ENCODE measurements at places on chromosomes 12 and 14. TPM values are rescaled to one million over a fixed set of nuclear protein-coding genes. Genes with fewer than 3 reads are reported as not detected.

Gene DLST
- 92.6 TPM for total RNA-seq

- no peak for DNase-seq
These were observed 100.3 kb downstream of the LIN7A start for GRCh38 chr12:80837342-80837978.

DNA sequence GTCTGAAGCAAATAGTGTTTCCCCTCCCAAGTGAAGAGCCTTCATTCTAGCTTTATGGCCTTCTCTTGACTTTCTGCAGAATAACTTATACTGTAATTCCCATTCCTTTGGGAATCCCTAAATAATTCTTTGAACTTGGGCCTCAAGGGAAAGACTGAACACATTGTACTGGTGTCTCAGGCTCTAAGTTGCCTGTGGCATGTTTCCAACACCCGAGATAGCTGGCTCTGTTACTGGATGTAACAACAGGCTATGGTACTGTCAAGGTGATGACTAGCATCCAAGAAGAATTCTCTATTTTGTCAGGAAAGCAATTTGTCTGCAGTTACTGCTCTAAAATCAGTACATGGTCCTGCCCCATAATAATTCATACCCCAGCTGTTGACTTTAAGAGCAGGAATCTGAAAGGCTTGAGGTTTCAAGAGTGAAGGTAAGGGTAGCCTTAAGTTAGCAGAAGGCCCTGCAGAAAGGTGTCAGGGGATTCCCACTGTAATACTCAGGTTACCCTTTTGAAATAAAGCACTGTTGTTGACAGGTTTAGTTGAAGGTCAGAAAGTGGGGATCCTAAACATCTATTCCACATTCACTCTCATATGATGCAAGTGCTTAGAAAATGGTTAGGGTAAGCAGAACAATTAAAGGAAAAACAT lies 5.2 kb downstream of the GPX2 start:
- no peak for DNase-seq

DNA sequence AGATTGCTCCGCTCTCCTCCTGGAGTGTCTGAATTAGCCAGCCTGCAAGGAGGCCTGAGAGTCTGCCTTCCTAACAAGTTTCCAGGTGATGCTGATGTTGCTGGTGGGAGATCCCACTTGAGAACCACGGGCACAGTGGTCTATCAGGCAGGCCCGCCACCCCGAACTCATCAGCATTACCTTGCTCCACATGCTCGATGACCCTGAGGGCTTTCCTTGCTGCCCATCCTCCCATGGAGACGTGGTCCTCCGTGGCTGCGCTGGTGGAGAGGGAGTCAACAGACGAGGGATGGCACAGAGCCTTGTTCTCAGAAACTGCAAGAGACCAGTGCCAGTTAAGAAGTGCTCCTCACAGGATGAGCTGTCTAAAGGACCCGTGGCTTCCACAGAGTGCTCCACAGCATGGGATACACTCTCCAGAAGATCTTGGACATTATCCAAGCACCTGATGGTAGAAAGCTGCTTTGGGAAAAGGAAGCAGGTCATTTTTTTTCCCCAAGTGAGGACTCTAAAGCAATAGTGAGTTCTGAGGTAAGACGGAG lies 18.3 kb downstream of the HAL start:
- DNase-seq: no peak
